Psoas muscle (tissue), 8 donors: ENCODE measurements at places on chromosomes 3 and 15.

DNA sequence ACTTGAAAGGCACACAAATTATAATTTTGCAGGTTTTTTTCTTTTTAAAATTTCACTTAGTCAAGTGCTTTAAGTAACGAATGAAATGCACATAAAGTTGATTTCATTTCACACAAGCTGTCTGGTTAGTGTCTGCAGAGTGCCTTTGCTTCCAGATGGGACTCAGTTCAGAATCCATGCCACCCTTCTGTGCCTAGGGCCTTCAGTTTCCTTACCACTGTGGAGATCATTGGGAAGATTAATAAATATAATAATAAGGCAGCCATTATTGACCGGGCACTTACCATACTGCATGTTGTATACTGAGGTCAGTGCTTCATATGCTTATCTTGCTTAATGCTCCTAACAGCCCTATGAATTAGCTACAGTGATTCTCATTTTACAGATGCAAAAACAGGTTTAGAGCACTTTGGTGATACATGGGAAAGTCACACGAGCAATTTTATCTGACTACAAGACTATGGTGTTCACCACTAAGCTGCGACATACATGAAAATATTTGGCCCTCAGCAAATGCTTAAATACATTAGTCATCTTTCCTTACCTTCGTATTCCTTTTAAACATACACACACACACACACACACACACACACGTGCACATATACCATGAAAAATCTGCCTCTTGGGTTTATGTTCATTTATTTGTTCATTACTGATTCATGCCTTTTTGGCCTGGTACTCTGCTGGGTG lies 3.1 kb downstream of the NMNAT3 start:
- no peak for DNase-seq

DNA sequence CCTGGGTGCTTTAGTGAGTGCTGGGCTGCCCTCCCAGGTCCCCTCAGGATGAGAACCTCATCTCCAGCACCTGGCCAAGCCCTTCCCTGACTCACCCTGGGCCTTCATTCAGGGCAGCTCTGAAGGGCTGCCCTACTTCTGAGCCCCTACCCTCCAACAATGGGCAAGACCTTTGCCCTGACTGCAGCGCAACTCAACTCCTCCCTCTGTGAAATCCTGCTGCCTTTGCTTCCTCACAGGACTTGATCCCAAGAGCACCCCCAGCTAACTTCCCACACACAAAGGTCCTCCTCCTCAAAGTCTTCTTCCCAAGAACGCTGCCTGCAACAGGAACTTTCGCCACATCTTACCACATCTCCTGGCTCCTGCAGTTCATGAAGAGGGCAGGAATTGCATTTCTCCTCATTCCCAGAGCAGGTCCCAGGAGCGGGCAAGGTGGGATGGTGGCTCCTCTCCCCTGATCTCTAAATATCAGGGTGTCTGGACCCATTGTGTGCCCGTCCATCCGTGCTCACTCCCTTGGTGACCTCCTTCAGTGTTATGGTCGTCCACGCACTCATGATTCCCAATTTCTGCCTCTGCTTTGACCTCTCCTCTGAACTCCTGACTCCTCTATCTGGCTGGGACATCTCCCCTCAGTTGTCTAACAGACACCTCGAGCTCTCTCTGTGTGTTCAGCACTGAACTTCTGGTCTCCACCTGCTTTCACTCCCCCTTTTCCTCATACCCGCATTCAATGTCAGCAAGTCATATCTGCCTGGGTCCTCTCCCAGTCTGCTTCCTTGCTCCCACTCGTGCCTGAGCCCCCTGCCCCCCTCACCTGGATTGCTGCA lies 4.5 kb upstream of the SSUH2 start:
- DNase-seq: no peak

- DNase-seq: peak; percentile 78
Measured at GRCh38 chr15:66293419-66294156, at the start of gene DIS3L. TSS of gene DIS3L (plus strand) at chr15:66293568. CDS start at chr15:66293597, 29 bp downstream.

GRCh38 chr3:73294537-73294936 lies 233.1 kb downstream of the EBLN2 start:
- DNase-seq: no peak

GRCh38 chr15:33374226-33374914 lies 63.6 kb downstream of the RYR3 start:
- no peak for DNase-seq

- peak; percentile 82 for DNase-seq
Measured at GRCh38 chr3:195154793-195155535, 116.0 kb downstream of the XXYLT1 start.

DNA sequence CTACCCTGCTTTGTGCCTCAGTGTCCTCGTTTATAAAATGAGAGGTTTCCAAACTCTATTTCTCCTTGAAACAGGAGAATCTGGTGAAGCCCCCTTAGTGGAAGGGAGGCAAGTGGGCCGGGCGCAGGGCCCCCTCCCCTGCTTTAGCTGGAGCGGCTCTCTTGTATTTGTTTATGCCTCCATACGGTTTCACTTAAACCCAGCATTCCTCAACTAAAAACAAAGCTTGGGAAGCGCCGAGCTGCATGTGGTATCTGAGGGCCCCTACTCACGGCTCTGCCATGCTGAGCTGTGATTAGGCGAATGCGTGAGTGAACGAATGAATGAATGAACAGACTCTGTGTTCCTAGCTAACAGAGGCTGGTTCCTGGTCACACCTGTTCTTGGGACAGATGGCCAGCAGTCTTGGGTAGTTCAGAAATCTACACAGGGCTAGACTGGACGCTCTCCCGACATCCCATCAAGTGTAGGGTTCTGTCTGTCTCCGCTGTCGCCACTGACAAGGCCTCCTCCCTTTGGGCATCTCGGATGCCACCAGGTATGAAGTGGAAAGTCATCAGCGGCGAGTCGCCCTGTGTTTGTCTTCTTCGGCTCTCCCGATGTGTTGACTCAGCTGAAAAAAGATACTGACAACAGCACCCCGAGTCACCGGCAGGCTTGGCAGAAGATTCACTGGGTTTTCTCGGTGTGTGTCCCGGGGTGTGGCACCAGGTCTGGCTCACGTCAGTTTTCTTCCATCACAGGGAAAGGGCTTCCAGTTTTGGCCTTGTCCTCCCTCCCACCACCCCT lies 42.4 kb upstream of the VPS8 start:
- no peak for DNase-seq

GRCh38 chr3:52313774-52314188 lies 2.3 kb upstream of the DNAH1 start:
- DNase-seq: no peak

GRCh38 chr3:73056014-73056844 lies 5.2 kb upstream of the EBLN2 start:
- DNase-seq: no peak

GRCh38 chr3:81684751-81685395 lies 76.6 kb downstream of the GBE1 start:
- DNase-seq: no peak

DNA sequence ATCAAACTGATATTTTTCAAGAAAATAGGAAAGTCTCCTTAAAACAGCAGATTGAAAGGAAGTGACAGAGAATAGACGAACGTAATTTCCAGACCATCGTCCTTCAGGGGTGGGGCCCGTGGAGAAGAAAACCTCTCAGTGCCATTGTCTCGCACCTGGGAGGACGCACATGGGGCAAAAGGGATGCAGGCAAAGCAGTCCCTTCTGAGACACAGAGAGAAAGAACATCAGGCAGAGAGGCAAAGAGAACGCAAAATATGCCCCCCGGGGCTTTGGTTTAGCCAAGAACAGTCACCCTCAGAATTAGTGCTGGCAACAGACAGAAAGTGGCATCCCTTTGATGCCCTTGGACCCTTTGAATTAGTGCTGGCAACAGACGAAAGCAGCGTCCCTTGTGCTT lies 37.0 kb downstream of the MUC20 start:
- DNase-seq: no peak

DNA sequence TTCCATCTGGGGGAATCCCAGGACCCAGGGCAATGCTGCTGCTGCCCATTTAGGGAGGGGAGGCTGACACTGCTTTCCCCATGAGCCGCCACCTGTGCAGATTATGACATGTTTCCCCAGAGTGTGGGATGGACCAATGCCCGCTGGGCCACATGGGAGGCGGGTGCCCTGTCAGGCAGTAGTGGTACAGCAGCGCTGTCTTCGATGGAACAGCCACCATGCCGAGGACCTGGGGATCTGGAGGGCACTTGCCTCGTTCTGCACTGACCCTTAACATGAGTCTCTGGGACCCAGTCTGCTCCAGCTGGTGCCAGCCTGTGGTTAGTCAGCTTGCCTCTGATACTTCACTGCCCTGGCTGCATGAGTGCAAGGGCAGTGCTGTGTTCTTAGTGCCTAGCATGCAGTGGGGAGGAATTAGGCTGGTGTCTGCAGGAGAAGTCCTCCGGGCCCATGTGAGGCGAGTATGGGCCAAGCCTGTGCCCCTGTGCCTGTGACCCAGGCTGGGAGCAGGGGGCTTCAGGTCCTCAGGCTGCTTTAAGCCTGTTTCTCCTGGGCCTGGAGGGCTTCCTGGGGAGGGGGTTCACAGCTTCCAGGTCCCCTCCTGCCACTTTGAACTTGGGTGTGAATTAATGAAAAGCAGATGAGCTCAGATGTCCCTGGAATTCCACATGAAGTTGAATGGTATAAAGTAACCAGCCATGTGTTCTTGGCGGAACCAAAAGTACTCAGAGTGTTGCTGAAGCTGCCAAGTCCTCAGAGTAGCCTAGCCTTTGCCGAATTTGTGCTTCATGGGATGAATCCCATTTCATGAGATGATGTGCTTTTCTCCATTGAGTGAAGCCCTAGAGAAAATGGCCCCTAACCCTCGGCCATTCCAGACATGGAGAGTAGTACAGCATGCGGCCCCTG lies 22.9 kb downstream of the KLF13 start:
- peak; percentile 89 for DNase-seq

DNA sequence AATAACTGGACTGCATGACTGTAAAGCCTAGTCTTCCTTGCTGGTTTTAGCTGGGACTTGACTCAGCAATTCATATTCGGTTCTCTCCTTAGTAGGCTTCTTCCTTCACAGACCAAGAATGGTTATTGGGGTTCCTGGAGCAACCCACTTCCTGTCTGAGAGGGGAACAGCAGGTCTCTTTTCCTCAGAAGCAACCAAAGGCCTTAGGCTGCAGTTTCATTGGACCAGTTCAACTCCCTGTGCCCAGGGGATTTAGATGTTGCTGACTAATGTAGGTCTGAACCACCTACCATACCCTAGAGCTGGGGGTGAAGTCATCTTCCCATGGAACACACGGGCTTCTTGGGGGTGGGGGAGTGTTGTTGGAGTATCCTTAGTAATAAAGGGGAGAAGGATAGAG lies 84.0 kb upstream of the SKOR1 start:
- no peak for DNase-seq

GRCh38 chr3:111913163-111913763 lies 54.2 kb downstream of the PHLDB2 start:
- DNase-seq: no peak

DNA sequence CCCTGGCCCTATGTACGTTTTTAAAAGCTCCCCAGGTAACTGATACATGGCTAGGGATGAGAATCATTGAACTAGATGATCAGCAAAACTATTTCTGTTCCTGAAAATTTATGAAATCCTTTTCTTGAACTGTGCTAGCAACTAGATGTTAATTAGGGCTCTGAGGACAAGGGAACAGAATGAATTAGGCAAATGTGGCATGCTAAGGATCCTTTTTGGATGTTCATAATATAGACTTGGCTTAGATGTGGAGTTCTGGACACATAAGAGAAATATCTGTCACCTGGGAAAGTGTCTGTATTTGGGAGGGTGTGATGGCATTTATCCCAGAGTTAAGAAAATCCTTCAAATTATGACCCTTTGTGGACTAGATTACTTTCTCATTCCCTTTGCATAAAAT lies 71.2 kb downstream of the RSRC1 start:
- no peak for DNase-seq

- no peak for DNase-seq
Measured at GRCh38 chr15:64681424-64682024, 93.9 kb downstream of the RBPMS2 start.

GRCh38 chr15:60859996-60860494 lies 369.1 kb downstream of the RORA start:
- no peak for DNase-seq

DNA sequence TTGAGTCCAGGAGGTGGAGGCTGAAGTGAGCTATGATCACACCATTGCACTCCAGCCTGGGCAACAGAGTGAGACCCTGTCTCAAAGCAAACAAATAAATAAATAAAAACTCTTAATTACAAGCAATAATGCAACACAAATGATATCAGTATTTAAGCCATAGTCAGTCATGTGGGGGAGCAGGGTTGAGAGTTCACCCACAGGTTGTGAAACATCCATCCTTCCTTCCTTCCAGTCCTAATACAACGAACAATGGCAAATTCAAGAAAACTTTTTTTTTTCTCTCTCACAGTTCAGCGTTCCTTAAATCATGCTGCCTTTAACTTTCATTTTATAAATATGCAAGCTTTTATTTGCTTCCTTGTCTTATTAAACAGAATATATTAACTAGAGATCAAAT lies 24.1 kb downstream of the ZNF592 start:
- DNase-seq: no peak

GRCh38 chr3:114221165-114221880 lies 16.1 kb downstream of the ZNF80 start:
- DNase-seq: no peak

DNA sequence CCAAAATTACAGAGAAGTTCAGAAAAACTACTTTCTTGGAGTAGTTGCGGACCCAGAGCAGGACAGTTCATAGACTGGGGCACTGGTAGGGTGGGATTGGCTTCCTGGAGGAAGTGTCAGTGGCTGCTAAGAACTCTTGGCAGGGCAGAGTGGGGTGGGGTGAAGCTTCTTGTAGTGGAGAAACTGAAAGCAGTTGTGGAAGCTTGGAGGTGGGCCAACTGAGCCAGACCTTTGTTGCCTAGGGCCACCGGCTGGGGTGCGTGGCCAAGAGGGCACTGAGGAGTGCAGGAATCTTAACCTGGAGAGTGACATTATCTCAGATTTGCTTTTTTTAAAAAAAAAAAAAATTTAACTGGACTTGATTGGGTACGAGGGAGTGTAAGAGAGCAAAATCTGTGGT lies 3.1 kb downstream of the KAT2B start:
- peak; percentile 86 for DNase-seq

DNA sequence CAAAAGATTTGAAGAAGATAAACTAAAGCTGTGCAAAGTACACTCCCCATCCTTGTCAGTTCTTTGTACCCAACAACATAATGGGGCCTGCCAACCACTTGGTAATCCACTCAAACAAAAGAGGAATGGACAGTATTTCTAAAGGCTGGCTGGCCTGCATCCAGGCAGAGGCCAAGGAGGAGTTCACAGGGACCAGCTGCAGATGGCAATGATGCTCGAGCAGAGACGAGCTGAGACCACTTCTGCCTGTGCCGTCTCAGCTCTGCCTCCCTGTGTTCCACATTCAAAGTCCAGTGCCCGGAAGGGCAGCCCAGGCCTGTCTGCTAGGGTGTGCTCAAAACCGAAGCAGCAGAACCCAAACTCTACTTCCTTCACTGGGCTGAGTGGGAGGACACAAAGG lies 14.3 kb downstream of the CXCR6 start:
- DNase-seq: no peak

- no peak for DNase-seq
Measured at GRCh38 chr15:61050844-61051568, 178.1 kb downstream of the RORA start.

- DNase-seq: no peak
Measured at GRCh38 chr3:30268288-30268687, 338.1 kb upstream of the TGFBR2 start.
